DMS79 (cell line): ENCODE measurements at places on chromosomes 11 and 22.

DNA sequence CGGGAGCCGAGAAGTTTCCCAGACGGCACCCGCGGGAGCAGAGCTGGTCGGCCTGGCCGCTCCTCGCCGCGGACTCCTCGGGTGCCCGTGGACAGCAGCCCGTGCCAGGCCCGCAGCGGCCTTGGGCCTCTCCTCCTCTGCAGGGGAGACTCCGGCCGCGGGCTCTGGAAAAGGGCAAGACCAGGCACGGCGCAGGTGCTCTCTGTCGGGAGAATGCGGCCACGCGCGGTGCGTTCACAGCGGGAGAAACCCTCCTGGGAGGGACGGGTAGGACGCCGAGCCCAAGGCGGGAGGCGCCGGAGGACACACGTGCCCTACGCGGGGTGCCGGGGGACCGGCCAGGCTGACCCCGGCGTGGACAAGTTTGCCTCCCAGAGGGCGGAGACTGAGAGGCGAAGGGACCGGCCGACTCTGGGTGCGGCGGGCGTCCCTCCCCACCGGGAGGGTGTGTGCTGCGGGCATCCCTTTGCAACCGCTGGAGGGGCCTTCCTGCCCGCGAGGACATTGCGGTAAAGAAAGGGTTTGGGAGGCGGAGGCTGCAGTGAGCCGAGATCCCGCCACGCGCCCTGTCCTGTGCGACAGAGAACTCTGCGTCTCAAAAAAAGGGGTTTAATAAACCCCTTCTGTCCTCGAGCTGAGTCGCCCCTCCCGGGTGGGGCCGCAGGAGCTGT is 2.3 kb downstream of the IFITM1 start:
- no peak for DNase-seq

DNA sequence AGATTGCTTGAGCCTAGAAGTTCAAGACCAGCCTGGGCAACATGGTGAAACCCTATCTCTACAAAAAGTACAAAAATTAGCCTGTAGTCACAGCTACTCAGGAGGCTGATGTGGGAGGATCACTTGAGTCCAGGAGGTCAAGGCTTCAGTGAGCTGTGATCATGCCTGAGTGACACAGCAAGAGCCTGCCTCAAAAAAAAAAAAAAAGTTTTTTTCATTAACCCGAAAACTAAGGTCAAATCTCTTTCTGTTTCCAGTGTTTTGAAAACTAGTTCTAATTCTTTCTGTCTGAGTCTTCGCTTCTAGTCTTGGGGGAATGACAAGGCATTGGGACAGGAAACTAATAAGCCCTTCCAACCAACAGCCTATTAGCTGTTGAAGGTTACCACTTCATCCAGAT is 57.6 kb downstream of the LIF start:
- no peak for DNase-seq

DNA sequence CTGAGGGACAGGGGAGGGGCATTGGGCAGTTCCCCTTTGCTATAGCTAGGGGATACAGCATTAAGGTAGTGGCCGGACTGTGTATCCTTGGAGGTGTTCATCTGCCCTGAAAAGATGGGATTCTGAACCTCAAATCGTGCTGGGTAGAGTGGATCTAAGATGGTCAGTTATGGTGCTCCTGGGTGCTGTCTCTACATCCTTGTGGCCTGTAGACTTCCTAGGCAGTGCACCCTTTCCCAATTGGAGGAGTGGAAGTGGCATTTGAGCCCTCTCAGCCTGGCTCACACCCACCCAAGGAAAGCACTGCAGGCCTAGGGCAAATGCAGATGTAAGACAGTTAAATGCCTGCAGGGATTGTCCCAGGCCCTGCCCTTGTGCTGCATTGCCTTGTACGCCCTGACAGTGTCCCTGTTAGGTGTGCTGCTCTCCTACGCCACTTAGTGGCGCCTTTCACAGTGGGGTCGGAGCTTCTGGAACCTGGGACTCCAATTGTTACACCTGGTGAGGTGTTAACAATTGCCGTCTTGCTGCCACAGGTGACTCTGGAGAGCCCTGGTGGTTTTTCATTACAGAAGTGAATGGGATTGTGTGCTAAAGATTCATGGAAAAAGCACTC is 35.0 kb downstream of the PPFIBP2 start:
- no peak for DNase-seq

- DNase-seq: no peak
These were observed 107.4 kb downstream of the SERGEF start for GRCh38 chr11:17905477-17905876.

DNA sequence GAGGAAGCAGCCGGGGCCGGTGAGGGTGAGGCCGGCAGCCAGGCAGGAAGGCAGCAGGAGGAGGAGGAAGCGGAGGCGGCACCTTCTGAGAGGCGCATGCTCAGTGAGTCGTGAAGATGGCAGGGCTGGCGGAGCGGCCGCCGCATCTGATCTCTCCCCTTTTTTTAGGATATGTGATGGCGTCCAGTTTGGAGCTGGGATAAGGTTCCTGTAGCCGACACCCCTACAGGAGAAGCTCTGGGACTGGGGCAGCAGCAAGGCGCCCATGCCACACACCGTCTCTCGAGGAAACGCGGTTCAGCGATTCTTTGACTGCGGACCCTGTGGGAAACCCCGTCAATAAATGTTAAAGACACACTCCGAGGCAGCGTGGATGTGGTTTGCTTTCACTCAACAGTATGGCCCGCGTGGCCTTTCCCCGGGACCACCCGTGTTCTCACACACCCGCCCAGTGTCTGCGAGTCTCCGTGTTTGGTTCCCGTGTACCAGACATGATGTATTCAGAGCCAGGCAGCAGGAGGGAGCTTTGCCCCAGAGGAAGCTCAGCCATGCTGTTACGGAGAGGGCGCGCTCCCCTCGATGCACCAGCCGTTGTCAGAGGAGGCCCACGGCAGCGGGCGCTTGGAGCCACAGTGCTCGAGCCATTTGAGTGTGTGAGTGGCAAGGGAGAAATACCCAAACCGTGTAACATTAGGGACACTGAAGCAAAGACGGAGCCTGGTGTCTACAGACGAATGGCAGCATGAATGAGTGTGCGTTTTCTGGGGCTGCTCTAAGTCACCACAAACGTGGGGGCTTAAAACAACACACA is 27.7 kb upstream of the PARVB start:
- no peak for DNase-seq

- DNase-seq: no peak
These were observed 113.9 kb downstream of the DBX1 start for GRCh38 chr11:20046416-20046815.

GRCh38 chr11:84264066-84264465 is 977.9 kb upstream of the CCDC90B start:
- no peak for DNase-seq

DNA sequence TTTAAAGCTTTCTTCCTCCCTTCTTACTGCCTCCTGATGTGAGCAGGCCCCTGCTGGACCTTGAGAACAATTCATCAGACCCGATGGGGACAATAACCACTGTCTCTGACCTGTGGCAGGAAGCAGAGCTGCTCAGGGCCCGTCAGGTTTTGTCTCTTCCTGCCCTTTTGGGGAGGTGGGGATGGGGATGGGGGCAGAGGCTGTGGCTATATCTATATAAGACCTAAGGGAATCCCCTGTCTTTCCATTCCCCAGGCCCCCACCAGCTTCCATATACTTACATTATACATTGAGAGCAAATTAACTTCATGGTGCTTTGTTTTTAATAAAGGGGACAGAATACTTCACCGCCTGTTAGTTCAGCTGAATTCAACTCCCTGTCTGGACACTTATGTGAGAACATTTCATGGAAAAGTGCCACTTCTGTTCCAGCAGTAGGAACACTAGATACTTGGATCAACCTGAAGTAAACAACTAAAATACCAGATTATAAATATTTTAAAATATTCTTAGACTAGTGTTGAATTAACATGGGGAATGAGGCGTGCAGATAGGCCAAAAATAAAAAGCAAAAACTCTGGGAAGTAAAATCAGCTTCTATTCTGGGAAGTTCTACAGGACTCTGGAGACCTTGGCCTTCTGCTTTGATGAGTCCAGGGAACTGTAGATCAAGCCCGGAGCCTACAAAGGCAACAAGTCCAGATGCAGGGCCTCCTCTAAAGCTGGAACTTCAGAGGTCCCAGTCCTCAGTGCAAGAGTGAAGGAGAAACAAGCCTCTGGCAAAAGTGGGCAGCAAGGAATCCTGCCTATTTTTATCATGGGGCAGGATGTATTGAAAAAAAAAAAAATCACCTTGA is 11.1 kb downstream of the ZP1 start:
- no peak for DNase-seq

GRCh38 chr22:47210112-47210657 is 447.7 kb downstream of the TBC1D22A start:
- no peak for DNase-seq

GRCh38 chr11:118896472-118896913 is 12.8 kb downstream of the CXCR5 start:
- no peak for DNase-seq

- DNase-seq: no peak
These were observed 48.3 kb downstream of the LIF start for GRCh38 chr22:30198152-30198825.

- DNase-seq: peak; percentile 67
These were observed 55.9 kb downstream of the RTN4R start for GRCh38 chr22:20211997-20212753.

DNA sequence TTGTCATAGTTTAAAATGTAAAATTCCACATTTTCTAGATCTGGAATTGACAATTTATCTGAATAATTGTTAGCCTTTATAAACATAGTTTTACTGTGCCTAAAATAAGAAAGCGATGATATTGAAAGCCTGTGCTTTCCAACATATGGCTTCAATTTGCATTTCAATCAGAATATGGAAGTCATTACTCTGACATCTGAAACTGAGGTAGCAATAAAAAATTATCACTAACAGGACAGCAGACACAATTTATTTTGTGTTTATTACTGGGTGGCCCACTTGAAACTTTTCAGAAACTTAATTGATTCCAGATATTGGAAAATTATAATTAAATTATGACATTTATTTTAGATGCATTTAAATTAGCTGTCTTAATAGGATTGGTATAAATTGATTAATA is 78.5 kb downstream of the TMEM135 start:
- DNase-seq: no peak

- DNase-seq: no peak
These were observed 71.2 kb downstream of the MICAL3 start for GRCh38 chr22:17953147-17953546.

GRCh38 chr11:132106096-132106982 is 735.9 kb downstream of the NTM start:
- no peak for DNase-seq

- DNase-seq: no peak
These were observed 254.3 kb upstream of the SESN3 start for GRCh38 chr11:95485115-95485900.

DNA sequence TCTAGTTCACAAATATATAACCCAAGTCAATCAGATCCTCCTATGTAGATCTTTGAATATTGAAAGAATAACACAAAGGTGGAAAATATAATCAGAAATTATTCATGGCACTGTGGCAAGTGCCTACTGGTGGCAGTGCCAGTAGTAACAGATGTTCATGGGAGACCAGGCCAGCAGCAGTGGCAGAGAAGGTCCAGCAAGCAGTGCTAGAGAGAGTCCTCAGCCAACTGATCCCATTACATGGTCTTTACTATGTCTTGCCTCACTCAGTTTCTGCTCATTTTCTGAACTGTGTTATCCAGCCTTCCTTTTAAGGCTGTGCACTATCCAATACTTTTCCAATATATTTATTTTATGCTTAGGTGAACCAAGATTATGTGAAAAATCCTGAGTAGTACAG is 124.9 kb downstream of the MRTFA start:
- no peak for DNase-seq

DNA sequence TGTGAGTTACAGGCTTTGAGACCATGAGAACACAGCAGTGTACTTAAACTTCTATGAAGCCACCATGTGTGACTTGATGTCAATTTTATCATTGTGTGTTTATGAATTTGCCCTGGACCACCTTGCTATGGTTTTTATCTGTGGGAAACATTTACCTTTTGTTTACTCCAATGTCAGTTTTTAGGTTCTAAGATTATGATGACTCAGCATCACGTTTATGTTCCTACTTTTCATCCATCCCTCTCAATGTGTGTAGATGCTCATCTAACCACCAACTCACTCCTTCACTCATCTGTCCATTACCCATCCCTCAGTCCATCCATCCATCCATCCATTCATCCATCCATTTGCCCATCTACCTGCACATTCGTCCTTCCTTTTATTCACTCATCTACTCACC is 338.8 kb downstream of the MIAT start:
- DNase-seq: no peak
